Posterior vena cava (tissue), 2 donors: ENCODE measurements at places on chromosomes 5 and 9. TPM values are rescaled to one million over a fixed set of nuclear protein-coding genes. Genes with fewer than 3 reads are reported as not detected.

- no peak for DNase-seq
Observed at GRCh38 chr5:16733331-16734006, 116.7 kb upstream of the RETREG1 start.

- no peak for DNase-seq
Observed at GRCh38 chr9:135610290-135611141, 28.8 kb downstream of the GLT6D1 start.

DNA sequence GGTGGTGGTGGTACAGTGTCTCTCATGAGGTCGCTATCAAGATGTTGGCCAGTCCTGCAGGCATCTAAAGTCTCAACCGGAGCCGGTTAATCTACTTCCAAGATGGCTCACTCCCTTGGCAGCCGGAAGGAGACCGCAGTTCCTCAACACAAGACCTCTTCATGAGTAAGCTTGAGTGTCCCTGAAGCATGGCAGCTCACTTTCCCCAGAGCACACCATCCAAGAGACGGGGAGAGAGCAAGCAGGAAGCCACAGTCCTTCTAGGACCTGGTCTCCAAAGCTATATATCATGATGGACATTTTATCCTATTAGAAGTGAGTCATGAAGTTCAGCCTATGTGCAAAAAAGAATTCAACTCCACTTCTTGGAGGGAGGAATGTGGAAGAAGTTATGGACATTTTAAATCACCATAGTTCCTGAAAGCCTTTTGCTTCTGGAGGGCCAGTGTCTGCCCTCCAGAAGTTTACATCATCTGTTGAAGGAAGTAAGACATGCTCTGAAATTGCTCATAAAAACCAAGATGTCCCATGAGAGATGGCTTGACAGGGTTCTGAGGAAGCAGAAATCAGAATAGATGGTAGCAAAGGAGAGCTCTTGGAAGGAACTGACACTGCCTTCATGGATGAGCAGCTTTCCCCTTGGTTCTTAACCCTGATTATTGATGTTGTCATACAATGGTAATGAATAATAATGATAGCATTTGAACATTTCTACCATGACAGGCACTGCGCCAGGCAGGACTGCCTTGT is 21.3 kb downstream of the GALNT10 start:
- DNase-seq = no peak

GRCh38 chr5:143188692-143189091 is 214.8 kb downstream of the NR3C1 start:
- no peak for DNase-seq

- no peak for DNase-seq
Observed at GRCh38 chr5:112642885-112643284, 94.8 kb upstream of the APC start.

DNA sequence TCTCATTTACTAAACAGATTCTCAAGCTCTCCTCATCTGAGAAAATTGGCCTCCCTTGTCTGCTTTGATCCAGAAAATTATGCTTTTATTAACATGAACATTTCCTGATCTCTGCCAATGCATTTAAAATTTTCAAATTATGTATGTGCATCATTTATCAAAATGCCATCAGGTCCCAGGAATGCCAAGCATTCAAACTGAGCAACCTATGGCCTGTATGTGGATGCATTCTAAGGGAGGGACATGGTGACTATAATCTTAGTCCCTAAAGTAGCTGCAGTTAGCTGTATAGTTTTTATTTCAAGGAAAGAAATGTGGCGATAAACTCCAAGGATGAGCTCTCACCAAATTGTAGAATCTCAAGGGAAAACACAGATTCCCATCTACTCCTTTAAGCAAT is 9.7 kb upstream of the RORB start:
- no peak for DNase-seq

DNA sequence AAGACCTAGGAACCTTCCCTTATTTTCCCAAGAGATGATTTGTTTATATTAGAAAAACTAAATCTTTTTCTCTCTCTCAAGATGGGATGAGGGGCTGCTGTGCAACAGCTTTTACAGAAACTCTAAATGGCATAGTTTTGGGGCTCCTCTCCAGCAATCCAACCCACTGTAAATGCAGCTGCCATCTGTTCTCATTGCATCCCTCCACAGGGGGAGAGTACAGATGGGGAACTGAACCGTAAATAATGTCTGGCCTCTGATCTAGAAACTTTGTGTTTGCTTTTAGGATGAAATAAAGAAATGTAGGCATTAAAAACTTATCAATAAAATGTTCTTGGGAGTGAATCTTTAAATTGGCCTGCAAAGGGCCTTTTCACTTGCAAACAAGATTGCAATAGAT is 291.4 kb downstream of the MCTP1 start:
- no peak for DNase-seq

DNA sequence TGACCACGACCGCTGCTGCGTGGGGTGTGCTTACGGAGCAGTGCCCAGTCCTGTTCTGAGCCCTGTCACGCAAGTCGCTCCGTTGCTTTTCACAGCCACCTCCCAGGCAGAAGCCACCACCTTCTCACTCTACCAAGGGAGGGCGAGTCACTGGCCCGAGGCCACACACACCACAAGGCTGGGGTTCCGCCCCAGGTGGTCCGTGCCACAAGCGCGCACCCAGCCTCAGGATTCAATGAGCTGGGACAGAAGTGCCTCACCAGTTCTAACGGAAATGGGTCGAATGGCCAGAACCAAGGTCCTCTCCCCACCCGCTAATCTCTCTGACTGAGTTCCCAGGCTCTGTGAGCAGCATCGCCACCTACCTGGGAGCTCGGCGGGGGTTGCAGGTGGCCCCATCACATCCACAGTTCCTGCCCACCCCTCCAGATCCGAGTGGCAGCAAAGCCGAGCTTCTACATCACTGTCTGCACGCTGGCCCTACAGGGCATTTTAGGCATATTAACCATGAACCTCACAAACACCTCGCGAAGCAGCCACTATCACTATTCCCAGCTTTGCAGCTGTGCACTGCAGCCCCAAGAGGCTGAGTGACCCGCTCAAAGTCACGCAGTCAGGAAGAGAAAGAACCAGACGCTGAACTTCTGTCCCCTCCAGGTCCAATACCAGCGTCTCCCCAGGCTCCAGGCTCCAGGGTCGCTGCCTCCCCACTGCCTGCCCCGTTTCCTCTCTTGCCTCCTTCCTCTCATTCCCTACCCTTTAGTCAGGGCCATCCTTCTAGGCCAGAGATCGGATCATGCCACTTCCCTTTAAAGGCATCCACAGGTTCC is 92.1 kb upstream of the PHYKPL start:
- DNase-seq = peak; percentile 68

DNA sequence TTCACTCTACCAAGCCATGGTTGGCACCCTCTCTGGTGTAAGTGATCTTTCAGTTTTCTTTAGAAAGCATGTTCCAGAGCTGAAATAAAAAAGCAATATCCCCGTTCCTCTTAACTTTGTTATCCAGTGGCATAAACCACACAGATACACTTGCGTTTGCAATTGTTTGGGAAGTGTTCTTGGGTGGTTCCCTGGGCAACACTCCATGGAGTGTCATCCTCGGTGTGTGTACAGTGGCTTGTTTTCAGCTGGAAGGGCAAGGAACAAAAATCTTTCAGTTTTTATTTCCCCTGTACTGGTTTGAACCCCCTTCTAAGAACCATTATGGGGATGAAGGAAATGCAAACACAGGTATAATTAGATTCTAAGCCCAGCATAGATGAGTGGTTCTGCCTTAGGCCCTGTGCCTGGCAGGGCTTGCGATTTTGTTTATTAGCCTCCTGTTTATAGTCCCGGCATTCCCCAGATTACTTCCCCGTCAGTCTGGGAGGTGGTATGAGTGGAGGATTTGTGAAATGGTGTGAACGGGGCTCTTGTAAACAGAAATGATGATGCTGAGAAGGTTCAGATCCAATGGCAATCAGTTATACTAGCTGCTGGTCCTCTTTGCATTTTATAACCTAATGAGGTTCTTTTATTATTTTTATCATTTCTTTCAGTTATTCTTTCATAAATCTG is 76.0 kb upstream of the CD180 start:
- no peak for DNase-seq

- peak; percentile 75 for DNase-seq
Observed at GRCh38 chr9:93681269-93682154, 105.1 kb downstream of the PHF2 start.

GRCh38 chr5:84017523-84018172 is 297.0 kb upstream of the HAPLN1 start:
- no peak for DNase-seq

DNA sequence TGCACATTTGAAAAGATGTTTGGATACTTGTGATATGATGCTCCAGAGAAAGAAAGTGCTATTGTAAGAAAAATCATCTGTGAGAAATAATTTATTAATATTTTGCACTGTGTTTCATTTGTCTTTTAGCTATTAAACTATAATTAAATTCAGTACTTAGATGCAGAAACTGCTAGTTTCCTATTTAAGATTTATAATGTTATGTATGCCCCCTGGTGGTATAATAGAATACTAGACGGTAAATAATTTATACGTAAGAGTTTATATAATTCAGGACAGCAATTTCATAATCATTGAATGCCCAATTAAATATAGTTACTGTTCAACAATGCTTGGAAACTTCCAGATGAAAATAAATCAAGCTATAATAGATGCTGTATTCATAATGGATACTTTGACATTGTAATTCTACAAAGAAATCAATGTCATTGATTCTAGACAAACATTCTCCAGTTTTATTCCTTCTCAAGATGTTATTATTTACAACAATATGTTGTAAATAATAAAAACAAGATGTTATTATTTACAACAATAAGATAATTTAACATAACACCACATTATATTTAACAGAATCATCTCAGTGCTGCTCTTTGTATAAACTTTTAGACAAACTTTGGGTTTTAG is 101.0 kb downstream of the TMEM232 start:
- no peak for DNase-seq

DNA sequence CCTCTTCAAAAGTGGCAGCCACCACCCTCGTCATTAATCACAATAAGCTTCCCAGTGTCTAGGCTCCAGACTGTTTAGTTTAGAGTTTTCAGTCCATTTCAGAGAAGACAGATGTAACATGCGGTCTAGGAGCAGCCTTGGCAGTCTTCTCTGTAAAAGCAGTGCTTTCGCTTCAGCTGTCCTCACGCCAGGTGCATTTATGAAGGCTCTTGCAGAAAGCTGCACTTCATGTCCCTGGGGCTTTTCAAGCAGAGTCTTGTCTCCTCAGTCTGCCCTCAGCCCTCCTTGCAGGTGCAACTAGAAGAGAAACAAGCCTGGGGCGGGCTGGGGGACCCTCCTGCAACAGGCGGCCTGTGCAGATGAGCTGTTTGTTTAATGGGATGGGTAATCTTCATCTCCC is 281.9 kb downstream of the DRD1 start:
- no peak for DNase-seq

GRCh38 chr5:179800696-179801201 is 5.9 kb downstream of the MGAT4B start:
- peak; percentile 67 for DNase-seq

GRCh38 chr9:3868012-3868411 is 342.2 kb upstream of the RFX3 start:
- DNase-seq = no peak

- peak; percentile 100 for DNase-seq
Observed at GRCh38 chr9:93095205-93096130, 549 bp upstream of the CARD19 start.

DNA sequence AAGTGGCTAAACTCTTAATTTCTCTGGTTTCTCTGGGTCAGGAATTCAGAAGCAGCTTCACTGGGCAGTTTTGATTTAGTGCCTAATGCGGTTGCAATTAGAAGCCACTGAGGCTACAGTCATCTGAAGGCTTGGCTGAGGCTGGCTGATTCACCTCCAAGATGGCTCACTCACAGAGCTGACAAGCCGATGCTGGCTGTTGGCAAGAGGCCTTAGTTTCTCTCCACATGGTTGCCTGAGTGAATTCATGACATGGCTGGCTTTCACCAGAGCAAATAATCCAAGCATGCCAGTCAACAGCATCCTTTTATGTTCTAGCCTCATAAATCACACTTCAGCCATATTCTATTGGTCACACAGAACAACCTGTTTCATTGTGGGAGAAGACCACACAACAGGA is 2.8 kb upstream of the CDK7 start:
- no peak for DNase-seq

DNA sequence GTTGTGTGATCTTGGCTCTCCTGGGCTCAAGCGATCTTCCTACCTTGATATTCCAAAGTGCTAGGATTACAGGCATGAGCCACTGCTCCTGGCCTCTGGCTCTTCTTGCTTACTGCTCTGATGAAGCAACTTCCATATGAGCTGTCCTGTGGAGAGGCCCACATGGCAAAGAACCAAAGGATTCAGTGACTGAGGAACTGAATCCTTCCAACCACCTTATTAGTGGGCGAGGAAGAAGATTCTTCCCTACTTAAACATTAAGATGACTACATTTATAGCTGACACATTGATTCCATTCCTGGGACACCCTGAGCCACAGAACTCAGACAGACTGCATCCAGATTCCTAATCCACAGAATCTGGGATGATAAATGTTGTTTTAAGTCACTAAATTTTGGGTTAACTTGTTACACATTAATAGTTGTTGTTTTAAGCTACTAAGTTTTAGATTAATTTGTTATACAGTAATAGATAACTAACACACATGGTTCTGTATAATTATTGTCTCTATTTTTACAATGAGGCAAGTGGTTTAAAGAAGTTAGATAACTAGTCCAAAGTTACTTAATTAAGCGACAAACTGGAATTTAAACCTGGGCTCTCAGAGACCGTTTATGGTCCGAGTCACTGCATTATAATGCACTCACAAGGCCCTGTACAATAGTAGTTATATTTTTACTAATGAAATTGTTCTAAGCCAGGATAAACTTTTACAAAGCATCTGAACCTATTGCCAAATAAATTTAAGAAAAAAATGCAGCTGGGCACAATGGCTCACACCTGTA is 16.7 kb upstream of the SLCO4C1 start:
- DNase-seq = no peak

GRCh38 chr5:150395688-150395975 is 17.1 kb downstream of the CD74 start:
- DNase-seq = no peak

- DNase-seq = no peak
Observed at GRCh38 chr9:77502568-77502967, 145.6 kb downstream of the GNA14 start.

- DNase-seq = no peak
Observed at GRCh38 chr5:24492229-24492628, 152.5 kb downstream of the CDH10 start.

- DNase-seq = no peak
Observed at GRCh38 chr5:11482011-11482410, 422.2 kb downstream of the CTNND2 start.

GRCh38 chr5:112005623-112005930 is 248.6 kb upstream of the NREP start:
- no peak for DNase-seq

DNA sequence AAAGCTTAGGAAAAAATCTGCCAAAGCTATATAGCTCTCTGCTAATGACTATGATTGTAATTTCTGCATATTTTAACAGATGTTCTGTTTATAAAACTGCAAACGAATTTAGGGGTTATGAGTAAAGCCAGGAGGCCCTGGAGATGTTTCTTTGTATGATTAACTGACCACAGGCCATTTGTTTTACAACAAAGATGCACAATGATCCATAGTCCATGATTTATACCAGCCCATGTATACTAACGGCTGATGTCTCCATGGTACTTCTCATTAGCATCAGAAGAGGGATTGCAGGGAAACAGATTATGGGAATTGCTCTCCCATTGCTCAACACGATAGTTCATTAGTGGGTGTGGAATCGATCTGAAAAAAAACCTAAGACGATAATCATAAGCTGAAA is 78.9 kb downstream of the PPP2R2B start:
- DNase-seq = no peak

The IFNA21 gene
- total RNA-seq = not detected

The OLFM1 gene
- 38.2 TPM for total RNA-seq

The MROH2B gene
- total RNA-seq = not detected

The PAEP gene
- total RNA-seq = not detected

The STPG3 gene
- total RNA-seq = not detected

The RBM27 gene
- total RNA-seq = 13.4 TPM

The NFIB gene
- total RNA-seq = 305 TPM

The HACD4 gene
- 1.6 TPM for total RNA-seq

The SKP1 gene
- 334 TPM for total RNA-seq
